ENCODE measurements at places on chromosomes 12 and 14. TPM values are rescaled to one million over a fixed set of nuclear protein-coding genes. Genes with fewer than 3 reads are reported as not detected.

The BDKRB1 gene
- total RNA-seq: not detected

The MUCL1 gene
- total RNA-seq: not detected

The CDC42BPB gene
- total RNA-seq: 102 TPM

DNA sequence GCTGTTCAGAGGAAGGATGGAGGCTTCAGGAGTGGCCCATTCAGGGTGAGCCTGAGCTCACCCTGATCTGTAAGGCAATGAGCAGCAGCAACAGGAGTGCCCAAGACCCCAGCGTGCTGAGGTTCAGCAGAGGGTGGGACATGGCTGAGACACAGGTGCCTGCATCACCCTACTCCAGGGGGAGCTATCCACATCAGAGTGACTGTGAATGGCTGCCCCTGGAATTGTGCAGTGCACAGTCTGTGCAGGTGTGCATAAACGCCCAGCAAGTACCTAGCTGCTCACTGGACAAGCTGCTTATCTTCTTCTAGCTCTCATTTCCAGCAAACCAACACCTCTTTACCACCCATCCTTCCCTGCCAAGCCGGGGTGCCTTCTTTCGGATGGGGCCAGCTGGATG is 140.6 kb upstream of the PRMT8 start:
- no peak for DNase-seq

DNA sequence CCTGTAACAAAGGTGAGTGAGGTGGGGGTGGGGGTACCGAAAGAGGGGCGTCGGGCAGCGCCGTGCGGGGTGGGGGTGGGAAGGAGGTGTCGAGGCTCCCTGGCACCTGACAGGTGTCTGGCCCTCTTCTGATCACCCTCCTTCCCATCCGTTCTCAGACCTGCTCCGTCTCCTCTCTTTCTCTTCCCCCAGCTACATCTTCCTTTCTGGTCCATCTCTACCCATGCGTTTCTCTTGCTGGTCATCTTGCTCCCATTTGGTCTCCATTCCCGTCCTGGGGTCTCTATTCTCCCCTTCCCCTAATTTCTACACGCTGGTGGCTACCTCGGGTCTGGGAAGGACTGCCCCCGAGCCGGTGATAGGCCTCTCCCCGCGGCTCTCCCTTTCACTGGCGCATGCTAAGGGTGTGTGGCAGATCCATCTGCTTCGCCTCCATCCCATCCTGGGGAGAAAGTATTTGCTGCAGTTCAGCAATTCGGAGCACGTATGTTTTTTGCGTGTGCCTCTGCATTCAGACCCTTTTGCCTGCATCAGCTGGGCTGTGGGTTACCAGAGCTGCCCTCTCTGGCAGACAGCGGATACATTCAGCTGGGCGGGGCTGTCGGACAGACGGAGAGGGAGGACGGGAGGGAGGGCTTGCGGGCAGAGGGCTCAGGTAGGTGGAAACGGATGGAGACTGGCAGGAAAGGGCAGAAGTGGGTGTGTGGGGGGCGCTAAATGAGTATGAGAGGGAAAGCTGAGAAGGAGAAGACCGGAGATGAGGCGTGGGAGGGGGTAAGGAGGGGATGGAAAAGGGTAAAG is 730 bp downstream of the CLSTN3 start:
- peak; percentile 84 for DNase-seq

DNA sequence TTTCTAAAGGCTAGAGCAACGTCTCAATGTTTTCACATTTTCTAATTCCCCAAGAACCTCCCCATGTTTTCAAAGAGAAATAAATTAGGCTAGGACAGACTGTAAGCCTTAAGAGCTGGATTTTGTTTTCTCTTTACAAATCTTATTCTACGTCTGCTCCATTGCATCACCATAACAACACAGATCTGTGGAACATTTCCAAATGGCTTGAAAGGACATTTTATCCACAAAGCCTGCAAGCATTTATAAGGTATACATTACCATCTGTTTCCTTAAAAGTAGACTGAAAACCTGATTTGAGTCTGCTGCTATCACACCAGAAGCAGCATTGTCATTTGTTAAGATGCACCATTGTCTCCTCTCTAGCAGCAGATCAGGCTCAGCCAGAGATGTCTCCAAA is 115.3 kb upstream of the PLEKHA5 start:
- DNase-seq: no peak

- DNase-seq: no peak
These were observed 43.5 kb downstream of the DRAM1 start for GRCh38 chr12:101920906-101921305.

DNA sequence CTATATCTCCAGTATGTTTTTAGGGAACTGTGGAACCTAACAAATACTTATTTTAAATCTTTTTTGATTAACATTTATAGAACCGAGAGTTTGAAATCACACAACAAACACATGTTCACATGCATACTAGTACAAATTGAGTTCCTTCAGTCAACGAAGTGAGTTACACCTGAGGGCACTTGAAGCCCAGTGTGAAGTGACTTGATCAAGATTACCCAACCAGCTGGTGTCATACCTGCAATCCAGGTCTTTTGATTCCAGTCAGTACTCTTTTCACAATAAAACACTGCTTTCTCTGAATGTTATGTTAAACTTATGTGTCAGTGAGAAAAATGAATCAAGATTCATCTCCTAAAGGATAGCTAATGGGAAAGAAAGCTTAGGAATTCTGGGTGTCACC is 35.2 kb downstream of the VRK1 start:
- DNase-seq: no peak

GRCh38 chr12:115763376-115763775 is 514.1 kb downstream of the MED13L start:
- DNase-seq: no peak

DNA sequence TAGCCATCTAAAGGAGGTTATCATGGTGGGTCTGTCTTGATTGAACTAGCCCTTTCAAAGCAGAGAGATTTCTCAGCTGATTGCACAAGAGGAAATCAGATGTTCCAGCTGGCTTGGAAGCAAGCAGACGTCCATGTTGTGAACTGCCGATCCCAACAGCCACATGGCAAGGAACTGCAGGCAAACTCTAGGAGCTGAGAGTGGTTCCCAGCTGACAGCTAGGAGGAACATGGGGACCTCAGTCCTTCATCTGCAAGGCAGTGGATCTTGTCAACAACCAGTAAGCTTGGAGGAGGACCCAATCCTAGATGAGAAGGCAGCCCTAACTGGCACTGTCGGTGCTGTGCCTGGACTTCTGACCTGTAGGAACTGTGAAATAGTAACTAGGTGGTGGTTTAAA is 7.7 kb downstream of the ACVR1B start:
- no peak for DNase-seq

DNA sequence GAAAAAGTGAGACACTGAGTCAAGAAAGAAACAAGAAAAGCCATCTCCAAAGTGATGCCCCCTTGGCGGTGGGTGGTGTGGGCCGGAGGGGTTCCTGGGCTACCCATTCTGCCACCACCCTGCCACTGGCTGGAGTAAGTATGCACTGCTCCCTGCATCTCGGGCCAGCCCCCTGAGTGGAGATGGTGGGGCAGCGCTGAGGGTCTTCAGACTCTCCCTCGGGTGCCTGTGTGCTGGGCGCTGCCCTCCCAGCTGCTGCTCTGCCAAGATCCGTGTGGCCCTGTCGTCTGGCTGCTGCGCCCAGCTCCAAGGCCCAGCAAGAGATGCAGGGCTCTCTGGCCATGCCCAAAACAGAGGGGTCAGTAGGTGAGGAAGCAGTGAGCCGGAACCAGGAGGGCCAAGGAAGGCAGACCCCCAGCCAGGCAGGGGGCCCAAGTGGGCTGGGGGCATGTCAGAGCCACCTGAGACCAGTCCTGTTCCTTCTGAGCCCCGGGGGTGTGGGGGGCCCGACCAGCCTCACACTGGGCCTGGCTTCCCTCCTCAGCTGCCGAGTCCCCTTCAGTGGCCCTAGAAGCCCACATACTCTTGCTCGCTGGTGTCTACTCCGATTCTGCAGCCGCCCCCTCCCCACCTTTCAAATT is 5.2 kb downstream of the GPR132 start:
- no peak for DNase-seq

DNA sequence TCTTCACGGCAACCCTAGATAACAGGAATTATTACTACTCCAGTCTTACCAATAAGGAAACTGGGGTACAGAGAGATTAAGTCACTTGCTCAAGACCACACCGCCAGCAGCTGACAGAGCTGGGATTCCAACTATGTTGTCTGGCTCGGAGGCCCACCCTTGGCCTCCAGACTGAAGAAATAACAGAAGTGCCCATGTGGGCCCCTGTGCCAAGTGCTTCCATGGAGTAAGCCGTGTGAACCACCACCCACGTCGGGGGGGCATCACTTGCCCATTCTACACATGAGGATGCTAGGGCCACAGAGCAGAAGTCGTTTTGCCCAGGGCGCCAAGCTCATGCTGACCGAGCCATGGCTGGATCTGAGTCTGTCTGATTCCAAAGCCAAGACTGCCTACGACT is 926 bp upstream of the CMKLR1 start:
- DNase-seq: no peak

The LRRC10 gene
- not detected for total RNA-seq

- DNase-seq: no peak
These were observed at the start of gene GPR132 for GRCh38 chr14:105065280-105066228. Gene GPR132 (minus strand): TSS chr14:105065430. CDS start chr14:105055420, 10,010 bp downstream.

The FSCB gene
- total RNA-seq: 0.18 TPM

- DNase-seq: no peak
These were observed 185.2 kb downstream of the AEBP2 start for GRCh38 chr12:19624491-19624890.

DNA sequence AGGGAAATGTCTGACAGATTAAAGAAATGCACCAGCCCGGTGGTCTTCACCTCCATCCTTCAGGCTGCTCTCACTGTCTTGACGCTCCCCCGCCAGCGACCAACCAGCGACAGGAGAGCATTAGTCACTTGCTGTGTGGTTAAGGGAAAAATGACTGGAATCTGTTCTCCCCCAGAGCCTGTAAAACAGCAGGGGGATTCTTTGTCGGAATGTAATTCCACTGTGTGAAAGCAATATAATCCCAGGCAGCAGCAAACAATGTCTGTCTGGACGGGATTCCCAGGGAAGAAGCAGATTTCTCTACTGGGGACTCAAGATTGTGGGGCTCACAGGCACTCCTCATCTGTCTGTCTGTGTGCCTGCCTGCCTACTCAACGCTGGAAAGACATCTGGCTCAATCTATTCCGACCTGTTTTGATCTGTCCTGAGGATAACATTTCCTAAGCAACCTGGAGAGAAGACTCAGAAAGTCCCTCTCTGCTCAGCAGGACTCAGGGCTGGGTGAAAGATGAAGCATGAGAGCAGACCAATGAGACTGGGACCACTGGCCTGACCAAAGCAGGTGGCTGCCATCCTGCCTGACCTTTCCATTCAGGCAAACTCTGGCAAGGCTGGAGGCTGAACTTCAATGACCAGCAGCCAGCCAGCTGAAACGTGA is 54.6 kb downstream of the NUAK1 start:
- DNase-seq: no peak

The RNASE2 gene
- not detected for total RNA-seq

Data from cerebellum (tissue), 4 donors.